ENCODE measurements at places on chromosomes 2 and 18.

GRCh38 chr2:215870986-215871385 lies 142.4 kb downstream of the MREG start:
- H3K36me3 ChIP-seq, result no peaks in the 10 kb centered on the region
- no peak overlapping the region for H3K27ac ChIP-seq
- no peaks in the 10 kb centered on the region for H3K27me3 ChIP-seq
- no peak overlapping the region for H3K4me3 ChIP-seq
- no peaks in the 10 kb centered on the region for H3K4me1 ChIP-seq

- H3K4me1 ChIP-seq, result no peaks in the 10 kb centered on the region
- H3K27ac ChIP-seq, result no peak overlapping the region
- H3K27me3 ChIP-seq, result no peaks in the 10 kb centered on the region
- no peak overlapping the region for H3K4me3 ChIP-seq
- no peaks in the 10 kb centered on the region for H3K36me3 ChIP-seq
Observed at GRCh38 chr2:215548714-215549113, 112.8 kb upstream of the FN1 start.

GRCh38 chr2:42922293-42922692 lies 129.9 kb upstream of the HAAO start:
- H3K27me3 ChIP-seq, result no peaks in the 10 kb centered on the region
- no peak for DNase-seq
- H3K4me1 ChIP-seq, result no peaks in the 10 kb centered on the region
- no peak overlapping the region for H3K4me3 ChIP-seq
- no peak overlapping the region for H3K27ac ChIP-seq

DNA sequence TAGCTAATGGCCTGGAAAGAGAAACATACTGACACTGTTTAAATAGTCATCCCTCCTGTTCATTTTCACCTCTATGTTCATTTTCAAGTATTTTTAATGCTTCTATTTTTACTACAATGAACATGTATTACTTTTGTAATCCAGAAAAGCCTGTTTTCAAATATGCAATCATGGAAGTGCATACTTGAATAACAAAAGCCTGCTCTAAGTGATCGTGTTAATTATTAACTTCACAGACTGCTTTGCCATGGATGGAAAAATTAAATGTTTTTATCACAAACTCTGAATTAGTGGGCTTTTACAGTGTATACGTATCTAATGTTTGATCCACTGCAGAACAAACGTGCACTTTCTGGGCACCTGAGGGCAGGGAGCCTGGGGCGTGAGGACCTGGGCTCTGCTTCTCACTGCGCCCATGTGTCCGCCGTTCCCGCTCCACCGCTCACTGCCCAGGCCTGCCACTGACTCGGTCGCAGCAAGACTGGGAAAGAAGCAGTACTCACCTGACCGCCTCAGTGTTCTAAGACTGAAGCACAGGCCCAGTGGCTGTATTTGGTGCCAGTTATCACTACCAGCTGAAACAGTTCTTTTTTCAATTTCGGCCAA lies 80.6 kb downstream of the UXS1 start:
- H3K27ac ChIP-seq, result no peak overlapping the region
- H3K36me3 ChIP-seq, result peaks cover 38% of the 10 kb centered on the region
- H3K4me3 ChIP-seq, result no peak overlapping the region
- H3K4me1 ChIP-seq, result no peaks in the 10 kb centered on the region
